Effector memory CD8-positive, alpha-beta T cell (primary cell): ENCODE measurements at places on chromosomes 4 and X.
A peak's percentile ranks its signal among the peaks of the same experiment; 100 is the strongest.

- DNase-seq, result no peak
Observed at GRCh38 chrX:45766981-45767501, 566.4 kb upstream of the DIPK2B start.

GRCh38 chr4:7700665-7701064 lies 239.0 kb downstream of the AFAP1 start:
- no peak for DNase-seq

- peak; percentile 71 for DNase-seq
Observed at GRCh38 chr4:4488405-4489404, 53.1 kb downstream of the STX18 start.

DNA sequence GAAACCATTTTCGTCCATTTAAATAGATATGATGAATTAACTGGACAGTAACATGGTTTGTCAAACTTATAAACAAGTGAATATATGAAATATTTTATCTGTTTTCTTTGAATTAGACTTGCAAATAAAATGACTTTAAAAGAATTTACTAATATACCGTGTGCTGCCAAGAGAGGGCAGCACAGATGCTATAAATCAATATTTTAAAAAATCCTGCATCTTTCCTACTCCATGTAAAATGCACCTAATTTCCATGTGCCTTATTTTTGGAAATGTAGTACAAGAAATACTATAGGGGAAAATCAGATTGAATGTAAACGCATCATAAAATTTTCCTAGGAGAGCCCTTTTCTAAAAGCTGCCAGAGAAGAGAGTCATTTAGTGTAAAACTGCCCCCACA lies 62.2 kb downstream of the PRKX start:
- no peak for DNase-seq

- peak; percentile 45 for DNase-seq
Observed at GRCh38 chrX:148310426-148311165, 189.8 kb upstream of the AFF2 start.

GRCh38 chrX:109372291-109372690 lies 109.6 kb downstream of the GUCY2F start:
- DNase-seq, result no peak

- DNase-seq, result no peak
Observed at GRCh38 chr4:76962406-76963130, 13.0 kb downstream of the SEPTIN11 start.

DNA sequence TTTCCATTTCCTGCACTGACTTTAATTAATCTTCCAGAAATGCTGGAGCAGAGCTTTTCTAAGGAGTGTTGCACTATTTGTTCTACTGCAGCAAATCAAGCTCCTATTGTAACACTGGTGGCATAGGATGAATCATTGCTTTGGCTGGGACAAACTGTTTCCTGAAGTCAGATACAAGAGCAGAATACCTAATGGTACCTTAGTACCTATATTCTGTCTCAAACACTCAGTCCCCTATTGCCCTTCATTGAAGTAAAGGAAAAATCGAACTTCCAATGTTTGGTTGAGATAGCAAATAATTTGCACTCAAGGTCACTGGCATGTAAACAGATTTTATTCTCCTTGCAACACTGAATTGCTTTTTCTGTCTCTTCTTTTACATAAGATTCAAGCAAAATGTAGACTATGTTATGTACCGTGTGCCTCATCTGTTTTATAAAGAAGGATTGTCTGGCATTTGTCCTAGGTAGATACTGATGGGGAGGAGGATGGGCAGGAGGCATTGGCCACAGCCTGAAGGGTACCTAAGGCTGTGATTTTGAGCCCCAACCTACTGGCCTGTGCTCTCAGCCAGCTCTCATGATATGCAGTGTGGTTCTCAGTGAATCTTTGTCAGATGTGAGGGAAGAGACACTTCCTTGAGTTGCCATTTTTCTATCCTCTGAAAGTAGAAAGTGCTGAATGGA lies 141.6 kb downstream of the AASDH start:
- no peak for DNase-seq

- DNase-seq, result no peak
Observed at GRCh38 chrX:10043386-10043785, 76.2 kb downstream of the CLDN34 start.

DNA sequence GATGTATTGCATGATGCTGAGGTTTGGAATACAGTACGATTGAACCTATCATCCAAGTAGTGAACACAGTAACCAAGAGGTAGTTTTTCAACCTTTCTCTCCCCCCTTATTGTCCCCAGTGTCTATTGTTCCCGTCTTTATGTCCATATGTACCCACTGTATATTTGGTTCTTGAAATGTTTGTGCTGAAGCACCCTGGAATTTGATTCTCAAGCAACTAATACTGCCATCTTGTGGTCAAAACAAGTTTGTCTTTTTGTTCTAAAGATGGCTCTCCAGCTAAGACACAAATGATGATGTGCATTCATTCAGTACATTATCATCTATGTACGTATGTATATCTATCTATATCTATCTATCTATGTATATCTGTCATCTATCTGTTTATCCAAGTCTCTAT lies 33.5 kb upstream of the DCX start:
- no peak for DNase-seq

DNA sequence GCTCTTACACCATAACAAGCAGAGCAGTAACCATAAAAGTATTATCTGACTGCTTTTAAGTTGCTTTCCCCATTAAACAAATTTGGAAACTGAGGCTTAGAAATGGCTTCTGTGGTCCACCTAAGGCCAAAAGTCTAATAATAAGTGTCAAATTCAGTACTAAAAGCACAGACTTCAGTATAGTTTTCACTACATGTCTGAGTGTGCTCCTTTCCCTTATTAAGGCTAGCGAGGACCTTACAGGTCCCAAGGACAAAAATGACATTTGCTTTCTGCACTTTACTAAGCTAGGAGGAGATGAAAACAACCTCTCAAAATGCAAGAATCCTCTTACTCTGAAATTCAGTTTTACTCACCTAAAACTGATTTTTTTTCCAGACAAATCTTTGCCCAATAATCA lies 127.2 kb downstream of the ENOX2 start:
- no peak for DNase-seq

DNA sequence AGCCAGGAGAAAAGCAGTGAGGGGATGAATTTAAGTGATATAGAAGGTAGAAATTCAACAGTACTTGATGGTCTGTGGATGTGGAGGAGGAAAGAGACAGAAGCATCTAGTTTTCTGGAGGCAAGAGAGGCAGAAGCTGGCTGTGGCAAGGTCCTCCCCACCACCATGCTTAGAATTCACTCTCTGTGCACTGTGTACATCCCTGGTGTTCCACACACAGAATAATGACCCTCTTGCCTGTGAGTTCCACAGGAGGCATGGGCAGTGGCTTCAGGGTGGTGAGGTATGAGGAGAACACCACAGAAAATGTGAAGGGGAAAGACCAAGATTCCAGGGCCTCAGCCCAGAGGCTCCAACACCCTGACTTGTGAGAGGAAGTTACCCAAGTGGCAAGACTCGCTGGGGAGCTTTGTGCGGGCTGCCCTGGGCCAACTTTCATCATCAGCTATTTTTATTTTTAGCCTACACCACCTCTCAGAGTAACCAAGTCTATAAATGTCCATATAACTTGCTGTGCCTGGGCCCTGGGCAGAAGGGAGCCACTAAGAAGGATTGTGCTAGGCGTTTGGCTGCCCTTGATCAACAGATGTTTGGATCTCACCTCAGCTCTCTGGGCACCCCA lies 7.8 kb upstream of the INTS6L start:
- no peak for DNase-seq

DNA sequence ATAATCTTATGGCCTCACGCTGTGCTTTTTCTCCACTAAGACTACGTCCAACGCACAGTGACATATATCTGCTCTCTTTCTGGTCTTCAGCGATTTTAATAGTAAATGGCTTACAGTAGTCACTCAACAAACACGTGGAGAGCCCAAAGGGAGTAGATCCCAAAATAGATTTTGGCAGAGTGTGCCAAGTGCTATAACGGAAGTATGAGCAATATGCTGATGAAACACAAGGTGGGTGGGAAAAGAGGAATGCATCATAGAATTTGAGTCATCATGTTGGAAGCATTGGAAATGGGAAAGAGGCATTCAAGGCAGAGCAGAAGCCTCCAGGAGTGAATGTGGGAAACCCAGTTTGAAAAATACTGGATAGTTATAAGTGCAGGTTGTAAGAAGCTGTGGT lies 129.1 kb upstream of the LDB2 start:
- no peak for DNase-seq
